Aortic smooth muscle cell (primary cell): ENCODE measurements at places on chromosomes 1 and 21. TPM values are rescaled to one million over a fixed set of nuclear protein-coding genes. Genes with fewer than 3 reads are reported as not detected.

C21orf91 gene
- total RNA-seq, result 4.0 and 4.4 TPM in 2 replicates

MROH7 gene
- total RNA-seq, result 0.75 and 0.79 TPM in 2 replicates

OR2AK2 gene
- total RNA-seq, result not detected in 2 replicates

CLCA2 gene
- total RNA-seq, result 0.26 and 1.2 TPM in 2 replicates

PTPN22 gene
- 0.50 and 1.1 TPM in 2 replicates for total RNA-seq

UBE2U gene
- total RNA-seq, result 0.06 TPM in 1 of 2 replicates, not detected in the other

LIN28A gene
- not detected in 2 replicates for total RNA-seq

CDA gene
- total RNA-seq, result 0.12 TPM in 1 of 2 replicates, not detected in the other

CA14 gene
- not detected in 2 replicates for total RNA-seq

ANKRD34A gene
- total RNA-seq, result 0.40 and 0.62 TPM in 2 replicates

SMCP gene
- not detected in 2 replicates for total RNA-seq

SPATA21 gene
- total RNA-seq, result not detected in 2 replicates

CSMD2 gene
- 4.0 and 8.8 TPM in 2 replicates for total RNA-seq

OR2L8 gene
- not detected in 2 replicates for total RNA-seq

PDE4B gene
- 37.2 and 127 TPM in 2 replicates for total RNA-seq

TBX15 gene
- total RNA-seq, result 0.25 and 1.6 TPM in 2 replicates

PRKAA2 gene
- 6.3 and 7.3 TPM in 2 replicates for total RNA-seq

IFNAR1 gene
- 24.6 and 28.2 TPM in 2 replicates for total RNA-seq

PTPN7 gene
- total RNA-seq, result not detected in 2 replicates

EVI5 gene
- 92.9 and 108 TPM in 2 replicates for total RNA-seq

TRIM58 gene
- 0.06 and 0.53 TPM in 2 replicates for total RNA-seq

NHLH1 gene
- under 0.01 TPM in 1 of 2 replicates, not detected in the other for total RNA-seq

RPE65 gene
- not detected in 2 replicates for total RNA-seq

CYP4A11 gene
- total RNA-seq, result 0.13 TPM in 1 of 2 replicates, not detected in the other
